ENCODE measurements at places on chromosomes 5 and 9.
A peak's percentile ranks its signal among the peaks of the same experiment; 100 is the strongest.

DNA sequence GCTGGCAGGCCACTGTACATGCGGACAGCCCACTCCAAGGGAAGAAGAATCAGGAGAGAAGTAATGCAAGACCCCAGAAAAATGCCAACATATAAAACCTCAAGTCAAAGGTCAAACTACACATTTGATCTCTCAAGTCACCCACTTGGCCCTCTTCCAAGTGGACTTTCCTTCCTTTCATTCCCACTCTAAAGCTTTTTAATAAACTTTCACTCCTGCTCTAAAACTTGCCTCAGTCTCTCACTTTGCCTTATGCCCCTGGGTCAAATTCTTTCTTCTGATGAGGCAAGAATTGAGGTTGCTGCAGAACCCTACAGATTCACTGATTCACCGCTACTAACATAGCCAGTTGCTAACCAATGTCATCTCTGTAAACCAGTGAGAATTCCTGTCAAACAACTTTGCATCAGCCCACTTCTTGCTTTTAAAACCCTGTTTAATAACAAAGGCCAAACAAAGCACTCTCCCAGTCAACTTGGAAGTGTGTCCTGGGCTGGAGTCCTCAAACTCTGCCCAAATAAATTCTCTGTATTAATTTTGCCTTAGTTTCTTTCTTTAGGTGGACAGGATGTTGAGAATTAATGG is 6.9 kb upstream of the ATP6V1G1 start:
- DNase-seq: no peak

DNA sequence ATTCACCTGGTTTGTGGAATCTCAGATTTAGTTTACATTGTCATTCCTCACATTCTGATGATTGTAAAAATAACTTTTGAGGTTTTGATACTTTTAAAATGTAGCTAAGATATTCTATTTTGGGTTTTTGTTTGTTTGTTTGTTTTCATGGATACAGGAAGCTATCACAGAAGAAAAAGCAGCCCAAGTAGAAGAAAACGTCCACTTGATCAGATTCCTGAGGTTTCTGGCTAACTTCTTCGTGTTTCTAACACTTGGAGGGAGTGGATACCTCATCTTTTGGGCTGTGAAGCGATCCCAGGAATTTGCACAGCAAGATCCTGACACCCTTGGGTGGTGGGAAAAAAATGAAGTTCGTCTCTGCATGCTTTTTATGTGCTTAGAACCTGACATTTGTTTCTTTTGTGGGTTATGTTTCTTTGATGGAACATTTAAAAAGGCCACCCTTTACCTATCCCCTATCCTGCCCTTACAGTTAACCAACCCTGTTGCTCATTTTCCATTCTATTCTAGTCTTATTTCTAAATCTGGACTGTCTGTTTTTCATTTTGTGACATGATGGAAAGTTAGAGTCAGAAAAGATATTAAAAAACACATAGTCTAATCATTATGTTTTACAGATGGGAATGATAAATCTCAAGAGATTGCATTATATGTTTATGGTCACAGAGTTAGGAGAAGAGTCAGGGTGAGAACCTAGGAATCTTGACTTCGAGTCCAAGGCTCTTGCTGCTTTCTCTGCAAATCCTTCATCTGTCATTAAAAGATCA is 163.7 kb downstream of the ALDH1A1 start:
- peak; percentile 1 for DNase-seq

DNA sequence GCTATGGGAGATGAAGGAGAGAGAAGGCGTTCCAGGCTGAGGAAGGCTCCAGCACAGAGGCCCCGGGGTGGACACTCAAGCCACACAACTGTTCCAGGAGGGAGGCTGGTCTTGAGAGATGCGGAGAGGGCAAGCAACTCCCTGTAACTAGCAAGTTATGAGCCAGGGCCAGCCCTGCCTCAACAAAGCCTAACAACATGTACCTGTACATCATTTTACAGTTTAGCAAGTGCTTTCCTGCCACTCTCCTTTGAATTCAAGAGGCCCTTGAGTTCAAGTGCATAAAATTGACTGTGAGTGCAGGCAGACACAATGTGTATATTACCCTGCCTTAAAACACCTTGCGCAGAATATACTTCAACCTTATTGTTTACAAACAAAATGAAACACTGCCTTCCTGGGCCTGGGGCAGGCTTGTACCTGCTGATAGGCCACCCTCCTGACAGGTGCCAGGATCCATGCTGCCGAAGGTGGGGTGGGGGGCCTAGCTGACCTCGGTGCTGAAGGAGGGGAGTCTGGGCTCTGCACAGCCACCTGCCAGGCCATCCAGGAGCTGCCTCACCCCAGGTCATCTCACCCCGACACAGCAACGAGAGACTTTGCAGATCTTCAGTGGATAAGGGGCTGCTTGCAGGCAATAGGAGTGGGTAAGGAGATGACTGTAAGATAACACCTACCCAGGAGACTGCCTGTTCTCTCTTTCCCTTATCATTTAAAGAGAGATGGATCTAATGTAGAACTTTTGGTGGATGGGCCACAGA is 80.0 kb downstream of the PPARGC1B start:
- no peak for DNase-seq

GRCh38 chr5:111469903-111470302 is 42.4 kb downstream of the STARD4 start:
- DNase-seq: no peak

DNA sequence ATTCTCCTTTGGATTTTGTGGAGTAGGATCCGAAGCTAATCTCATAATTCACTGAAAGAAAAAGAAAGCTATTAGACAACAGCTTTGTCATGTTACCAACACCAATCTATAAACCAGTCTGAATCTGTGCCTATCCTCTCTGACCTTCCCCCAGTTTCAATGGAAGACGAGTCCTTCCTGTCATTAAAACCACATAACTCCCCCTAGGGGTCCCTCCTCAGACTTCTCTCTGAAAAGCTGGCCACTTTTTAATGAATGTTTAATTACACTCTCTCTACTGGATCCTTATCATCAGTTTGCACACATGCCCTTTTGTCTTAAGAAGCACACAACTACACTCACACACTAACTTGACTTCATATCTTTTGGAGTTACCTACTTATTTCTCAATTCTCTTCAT is 98.0 kb upstream of the TSLP start:
- DNase-seq: no peak

GRCh38 chr5:153456354-153456753 is 34.1 kb upstream of the GRIA1 start:
- DNase-seq: no peak

GRCh38 chr5:163473635-163474243 is 13.3 kb downstream of the HMMR start:
- DNase-seq: no peak

DNA sequence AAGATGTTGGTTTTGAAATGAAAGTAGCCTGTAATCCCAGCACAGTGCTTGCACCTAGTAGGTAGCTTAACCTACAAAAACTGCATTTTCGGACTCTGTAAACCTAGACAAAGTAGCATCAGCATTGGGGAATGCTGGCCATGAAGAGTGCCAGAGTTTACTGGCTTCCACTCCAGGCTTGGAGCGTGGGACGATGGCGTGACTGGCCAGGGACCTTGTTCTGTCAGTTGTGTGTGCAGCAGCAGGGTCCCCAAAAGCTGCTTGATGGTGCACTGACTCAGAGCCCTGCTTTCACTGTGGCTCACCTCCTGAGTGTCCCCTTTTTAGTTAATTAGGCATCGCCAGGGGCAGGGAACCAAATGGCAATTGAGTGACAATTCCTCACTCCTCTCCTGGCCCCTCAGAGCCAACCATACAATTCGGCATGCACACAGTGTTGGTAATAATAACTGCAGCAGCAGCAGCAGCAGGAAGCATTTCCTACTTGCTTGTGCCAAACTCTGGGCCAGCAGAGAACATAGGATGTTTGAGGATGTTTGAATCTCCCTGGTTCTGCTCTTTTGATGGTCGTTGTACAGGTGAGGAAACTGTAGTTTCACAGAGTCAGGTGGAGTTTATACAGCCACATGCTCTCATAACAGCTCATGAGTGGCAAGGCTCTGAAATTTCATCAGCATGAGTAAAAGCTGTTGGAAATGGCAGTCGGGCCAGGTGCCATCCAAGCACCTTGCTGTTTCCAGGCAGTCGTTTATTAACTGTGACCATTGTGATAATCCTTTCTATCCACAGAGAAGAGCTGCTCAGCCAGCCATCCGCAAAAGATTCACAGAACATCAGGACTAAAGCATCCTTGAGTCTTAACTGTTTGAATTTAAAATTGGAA is 4.2 kb downstream of the UBE2QL1 start:
- DNase-seq: no peak

GRCh38 chr9:123248630-123249029 is 19.8 kb downstream of the STRBP start:
- no peak for DNase-seq

GRCh38 chr9:99513441-99514112 is 291.5 kb downstream of the SEC61B start:
- no peak for DNase-seq

DNA sequence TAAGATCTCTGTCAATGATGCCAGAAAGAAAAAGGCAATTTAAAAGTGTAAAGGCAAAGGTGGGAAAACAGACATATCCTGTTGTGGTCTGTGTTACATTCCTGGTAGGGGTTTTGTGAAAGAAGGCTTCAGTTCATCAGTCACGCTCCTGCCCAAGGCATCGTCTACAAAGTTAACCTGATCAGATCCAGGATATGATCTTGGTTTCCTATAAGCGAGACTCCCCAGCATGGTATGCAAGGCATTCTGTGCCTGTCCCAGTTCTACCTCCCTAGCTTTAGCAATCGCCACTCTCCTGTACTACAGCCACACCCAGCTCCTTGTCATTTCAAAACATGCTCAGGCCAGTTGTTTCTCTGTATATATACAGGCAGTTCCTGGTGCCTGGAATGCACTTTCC is 58.0 kb upstream of the PTPN3 start:
- DNase-seq: no peak

DNA sequence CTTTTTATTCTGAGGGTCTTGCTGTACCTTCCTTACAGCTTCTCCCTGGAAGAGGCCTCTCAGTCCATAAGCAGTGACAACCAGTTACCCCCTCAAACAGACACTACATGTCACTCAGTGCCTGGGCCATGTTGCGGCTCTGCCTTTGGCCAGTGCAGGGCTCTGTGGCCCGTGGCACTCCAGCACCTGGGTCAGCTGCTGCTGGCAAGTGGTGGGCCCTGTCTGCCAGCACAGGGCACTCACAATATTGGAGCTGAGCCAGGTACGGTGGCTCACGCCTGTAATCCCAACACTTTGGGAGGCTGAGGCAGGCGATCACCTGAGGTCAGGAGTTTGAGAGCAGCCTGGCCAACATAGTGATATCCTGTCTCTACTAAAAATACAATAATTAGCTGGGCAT is 24.2 kb downstream of the DAP start:
- no peak for DNase-seq

- no peak for DNase-seq
Observed at GRCh38 chr5:98798847-98799246, 25.4 kb downstream of the RGMB start.

GRCh38 chr5:57539281-57539701 is 56.7 kb upstream of the ACTBL2 start:
- DNase-seq: peak; percentile 66

DNA sequence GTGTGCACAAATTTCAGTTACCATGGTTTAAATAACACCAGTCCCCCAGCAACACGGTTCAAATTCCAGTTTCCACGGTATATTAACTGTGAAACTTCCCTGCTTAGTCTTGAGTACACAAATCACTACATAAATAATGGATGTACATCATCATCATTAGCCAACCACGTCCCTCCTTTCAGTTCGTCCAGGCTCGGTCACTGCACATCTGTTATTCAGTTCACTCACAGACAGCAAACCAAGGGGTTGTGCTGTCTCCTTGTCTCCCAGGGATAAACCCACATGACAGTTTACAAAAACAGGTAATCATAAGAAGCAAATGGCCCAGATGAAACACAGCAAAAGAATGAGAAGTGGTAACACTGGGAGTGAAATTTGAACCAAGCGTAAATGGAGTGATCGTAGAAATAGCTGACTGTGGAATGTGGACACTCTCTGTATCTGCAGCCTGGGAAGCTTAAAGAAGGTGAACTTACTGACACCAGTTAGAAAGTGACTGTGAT is 61.0 kb upstream of the RAD23B start:
- no peak for DNase-seq

GRCh38 chr9:127186806-127187205 is 64.4 kb upstream of the ANGPTL2 start:
- DNase-seq: no peak

- no peak for DNase-seq
Observed at GRCh38 chr9:119197893-119198607, 171.2 kb downstream of the BRINP1 start.

GRCh38 chr9:5389109-5389732 is 48.5 kb downstream of the PLGRKT start:
- peak; percentile 60 for DNase-seq

DNA sequence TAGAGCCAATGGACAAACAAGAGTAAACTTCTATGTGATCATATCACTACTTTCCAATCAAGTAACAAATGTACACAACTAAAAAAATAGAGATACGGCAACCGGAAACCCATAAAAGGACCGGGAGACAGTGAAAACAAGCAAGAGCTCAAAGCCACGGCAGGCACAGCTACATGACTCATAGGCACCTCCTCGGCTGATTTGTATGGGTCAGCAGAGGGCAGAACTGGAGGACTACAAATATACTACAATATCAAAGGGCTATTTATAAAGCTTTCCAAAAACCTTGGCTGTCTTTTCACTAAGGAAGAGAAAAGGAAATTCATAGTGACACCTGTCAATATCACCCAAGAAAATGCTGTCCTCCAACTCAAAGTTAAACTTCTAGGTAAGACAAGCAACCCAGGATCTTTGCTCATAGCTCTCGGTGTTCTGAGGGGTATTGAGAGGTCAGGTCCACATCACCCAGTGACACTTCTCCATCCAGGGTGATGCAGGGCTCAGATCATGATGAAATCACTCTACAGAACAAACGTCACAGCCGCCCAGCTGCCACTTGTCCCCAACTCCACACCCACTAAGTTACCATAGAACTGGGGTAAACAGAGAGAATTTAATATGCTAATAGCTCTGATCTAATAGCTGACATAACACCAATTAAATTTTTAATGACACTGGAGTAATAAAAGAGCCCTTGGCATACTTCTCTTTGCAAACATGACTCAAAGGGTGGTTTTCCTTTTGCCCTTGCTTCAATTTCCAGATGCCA is 41.3 kb downstream of the PFDN1 start:
- peak; percentile 71 for DNase-seq

DNA sequence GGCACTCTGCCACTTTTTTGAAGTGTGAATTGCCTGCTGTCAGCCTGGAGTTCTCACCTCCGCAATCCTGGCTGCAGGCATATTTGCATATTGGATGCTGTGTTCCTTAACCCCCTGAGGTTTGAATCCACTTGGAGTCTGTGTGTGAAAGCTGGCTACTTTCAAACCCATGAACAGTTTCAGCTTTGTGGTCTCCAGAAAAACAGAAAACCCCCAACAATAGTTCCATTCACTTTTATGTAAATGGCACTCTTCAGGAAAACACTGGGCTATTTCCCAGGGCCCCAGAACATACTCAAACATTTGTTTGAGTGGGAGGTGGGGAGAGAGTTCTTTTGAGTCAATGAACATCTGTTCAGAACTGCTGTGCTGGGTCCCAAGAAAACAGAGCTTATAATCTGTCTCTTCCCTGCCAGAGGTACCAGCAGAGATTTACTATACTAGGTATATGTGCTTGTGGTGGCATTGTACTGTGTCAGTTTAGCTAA is 5.0 kb downstream of the NUDT2 start:
- DNase-seq: no peak
